ENCODE measurements at places on chromosomes 1 and 21. TPM values are rescaled to one million over a fixed set of nuclear protein-coding genes. Genes with fewer than 3 reads are reported as not detected.

GRCh38 chr1:44118682-44119081, at the start of gene KLF17:
Gene KLF17, plus strand, starts transcription at chr1:44118821. Its CDS starts 87 bp downstream, at chr1:44118908.
- no peaks in the 10 kb centered on the region for H3K27me3 ChIP-seq
- DNase-seq = no peak
- H3K4me3 ChIP-seq = no peak within 1 kb of the TSS
- no peaks in the 10 kb centered on the region for H3K36me3 ChIP-seq

DNA sequence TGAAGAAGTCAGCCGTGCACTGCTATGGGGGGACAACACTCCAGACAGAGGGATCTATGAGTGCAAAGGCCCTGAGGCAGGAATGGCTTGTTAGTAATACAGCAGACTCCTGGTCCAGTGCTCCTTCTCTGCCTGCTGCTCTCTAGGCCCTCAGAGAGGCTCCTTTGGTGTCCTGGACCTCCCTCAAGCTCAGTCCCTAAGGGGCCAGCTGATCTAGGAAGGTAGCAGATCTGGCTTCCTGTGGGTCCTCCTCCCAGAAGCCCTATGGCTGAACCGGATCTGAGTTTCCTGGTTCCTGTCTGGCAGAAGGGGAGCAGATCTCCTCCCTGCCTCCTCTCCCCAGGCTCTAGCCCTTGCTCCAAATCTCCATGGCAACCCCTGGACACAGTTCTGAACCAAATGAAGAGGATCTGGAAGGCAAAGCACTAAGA, at the start of gene LDLRAD2:
TSS of gene LDLRAD2 (plus strand) at position 391 of the 431 bp plus-strand sequence. CDS start 187 bp downstream, outside the sequence.
- no peak within 1 kb of the TSS for H3K4me3 ChIP-seq
- DNase-seq = peak; percentile 75
- no peaks in the 10 kb centered on the region for H3K36me3 ChIP-seq
- peaks cover 7% of the 10 kb centered on the region for H3K4me1 ChIP-seq

GRCh38 chr1:1946540-1946939, 27.5 kb upstream of the TMEM52 start:
- H3K4me1 ChIP-seq = no peaks in the 10 kb centered on the region
- no peaks in the 10 kb centered on the region for H3K36me3 ChIP-seq
- peaks cover 8% of the 10 kb centered on the region for H3K27me3 ChIP-seq
- H3K27ac ChIP-seq = no peak overlapping the region
- DNase-seq = no peak
- H3K4me3 ChIP-seq = no peak overlapping the region

The SPRR1A gene
- not detected for total RNA-seq

The FMO3 gene
- total RNA-seq = 63.9 TPM

The NUDT4B gene
- total RNA-seq = 75.6 TPM

Data from osteoblast (primary cell).